Activated CD8-positive, alpha-beta memory T cell treated with anti-CD3 and anti-CD28 coated beads, Interleukin-2, amount 10 ng/mL, durations not matched to agents 7 days and 5 days (primary cell): ENCODE measurements at places on chromosomes 6 and 20. TPM values are rescaled to one million over a fixed set of nuclear protein-coding genes. Genes with fewer than 3 reads are reported as not detected.

Gene MOG
- total RNA-seq = not detected

Gene CUL9
- 49.9 TPM for total RNA-seq

GRCh38 chr6:152828431-152828830, 77.8 kb downstream of the VIP start:
- no peak for DNase-seq

GRCh38 chr20:47502271-47503239, 868 bp downstream of the NCOA3 start:
- DNase-seq = peak; percentile 55

- DNase-seq = no peak
Observed at GRCh38 chr6:136404007-136404406, 114.4 kb upstream of the BCLAF1 start.

GRCh38 chr6:154796484-154796883, 63.3 kb downstream of the SCAF8 start:
- DNase-seq = no peak

DNA sequence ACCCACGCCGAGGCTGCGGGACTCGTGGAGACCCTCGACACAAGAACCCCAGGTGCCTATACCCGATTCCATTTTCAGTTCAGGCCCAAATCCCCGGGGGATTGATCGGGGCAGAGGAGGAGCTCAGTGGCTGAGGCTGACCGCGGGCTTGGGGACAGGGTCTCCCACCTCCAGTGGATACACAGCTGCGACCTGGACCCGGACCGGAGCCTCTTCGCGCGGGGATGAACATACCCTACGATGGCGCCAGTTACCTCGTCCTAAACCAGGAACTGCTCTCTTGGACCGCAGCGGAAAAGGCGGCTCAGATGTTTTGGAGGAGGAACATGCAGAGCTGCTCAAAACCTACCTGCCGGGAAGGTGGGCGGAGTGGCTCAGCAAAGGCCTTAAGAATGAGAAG, 27.4 kb upstream of the HLA-G start:
- no peak for DNase-seq

- no peak for DNase-seq
Observed at GRCh38 chr6:160124007-160124406, 2.4 kb downstream of the SLC22A1 start.
